Fibroblast of skin of left biceps (primary cell): ENCODE measurements at places on chromosomes 2 and 18.

- no peak for DNase-seq
Observed at GRCh38 chr2:240130393-240131195, 5.5 kb downstream of the COPS9 start.

GRCh38 chr18:26470011-26470637, 78.2 kb downstream of the KCTD1 start:
- DNase-seq, result peak; percentile 45

- DNase-seq, result no peak
Observed at GRCh38 chr18:45625596-45625995, 10.3 kb downstream of the SLC14A2 start.

DNA sequence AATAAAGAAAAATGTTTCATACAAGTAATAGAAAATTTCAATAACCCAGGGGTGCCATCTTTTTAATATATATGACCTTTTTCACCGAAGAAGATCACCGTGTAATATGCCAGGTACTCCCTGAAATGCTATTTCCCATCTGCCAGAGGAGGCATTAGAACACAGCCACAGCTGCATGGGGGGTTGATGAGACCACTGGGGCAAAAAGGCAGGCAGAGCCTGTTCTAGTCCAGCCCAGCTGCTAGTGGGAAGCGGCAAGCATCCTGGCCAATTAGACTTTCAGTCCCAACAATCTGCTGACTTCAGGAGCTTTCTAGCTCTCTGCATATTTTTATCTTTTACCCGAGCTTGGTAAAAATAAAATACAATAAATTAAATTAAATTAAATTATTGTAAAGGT, 362.6 kb downstream of the RIT2 start:
- no peak for DNase-seq

GRCh38 chr2:214587442-214587841, 176.6 kb downstream of the VWC2L start:
- DNase-seq, result no peak

DNA sequence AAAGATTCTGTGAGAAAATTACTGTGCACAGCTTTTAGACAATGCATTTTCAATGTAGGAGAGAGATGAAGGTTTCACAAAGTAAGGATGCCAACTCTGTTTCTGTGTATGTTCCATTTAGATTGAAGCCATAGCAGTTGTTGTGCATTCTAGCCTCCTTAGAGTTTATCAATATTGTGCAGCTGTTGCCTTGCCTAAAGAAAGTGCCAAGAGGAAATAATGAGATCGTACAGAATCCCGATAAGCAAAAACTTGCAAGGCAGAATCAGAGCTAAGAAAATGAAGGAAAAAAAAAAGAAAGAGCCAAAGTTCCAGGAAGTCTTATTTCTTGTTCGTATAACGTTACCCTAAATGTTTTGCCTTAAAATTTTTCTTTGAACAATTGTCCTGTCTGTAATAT, 965.0 kb downstream of the DCDC2C start:
- no peak for DNase-seq

GRCh38 chr18:56076723-56077122, 488.7 kb upstream of the TCF4 start:
- no peak for DNase-seq

- no peak for DNase-seq
Observed at GRCh38 chr2:160246356-160246755, 46.3 kb upstream of the ITGB6 start.
